Activated T-cell treated with anti-CD3 and anti-CD28 coated beads for 1 hour (primary cell): ENCODE measurements at places on chromosomes 11 and 22.

DNA sequence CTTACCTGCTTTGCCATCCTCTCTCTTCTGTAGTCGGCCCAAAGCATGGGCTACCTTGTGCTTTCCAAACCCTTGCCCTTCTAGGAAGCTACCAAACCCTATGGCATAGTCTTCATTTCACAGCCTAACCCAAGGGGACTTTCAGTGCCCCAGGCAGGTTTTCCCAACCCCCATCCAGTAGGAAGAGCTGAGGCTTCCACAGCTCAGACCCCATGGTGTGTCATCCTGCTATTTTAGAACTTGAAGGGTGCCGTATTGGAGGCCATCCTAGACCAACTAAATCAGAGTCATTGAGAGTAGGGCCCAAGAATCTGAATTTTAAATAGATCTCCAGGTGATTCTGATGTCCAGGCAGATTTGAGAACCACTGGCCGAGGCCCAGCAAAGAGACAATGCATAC is 31.9 kb upstream of the TUB start:
- DNase-seq: no peak

GRCh38 chr11:1487091-1487850 is 692 bp upstream of the MOB2 start:
- no peak for DNase-seq

DNA sequence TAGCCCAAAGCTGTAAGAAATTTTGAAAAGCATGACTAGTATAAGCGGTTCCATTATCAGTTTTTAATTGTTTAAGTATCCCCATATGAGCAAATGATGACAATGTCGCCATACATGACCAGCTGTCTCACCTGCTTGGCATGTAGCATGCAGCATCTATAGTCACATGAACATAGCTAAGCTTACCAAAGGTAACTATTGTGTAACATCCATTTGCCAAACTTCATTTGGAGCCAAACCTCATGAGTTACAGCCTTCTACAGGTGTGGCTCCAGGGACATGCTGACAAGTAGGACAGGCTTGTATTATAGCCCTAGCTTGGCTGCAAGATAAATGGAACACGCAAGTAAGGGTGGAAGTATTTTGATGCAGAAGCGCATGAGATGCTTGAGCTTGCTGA is 30.4 kb downstream of the OR10A6 start:
- no peak for DNase-seq

- no peak for DNase-seq
These were observed 206.3 kb upstream of the BLID start for GRCh38 chr11:122322329-122322728.

GRCh38 chr22:47173535-47174021 is 411.1 kb downstream of the TBC1D22A start:
- no peak for DNase-seq

GRCh38 chr11:76863196-76863777 is 2.6 kb downstream of the ACER3 start:
- DNase-seq: no peak

DNA sequence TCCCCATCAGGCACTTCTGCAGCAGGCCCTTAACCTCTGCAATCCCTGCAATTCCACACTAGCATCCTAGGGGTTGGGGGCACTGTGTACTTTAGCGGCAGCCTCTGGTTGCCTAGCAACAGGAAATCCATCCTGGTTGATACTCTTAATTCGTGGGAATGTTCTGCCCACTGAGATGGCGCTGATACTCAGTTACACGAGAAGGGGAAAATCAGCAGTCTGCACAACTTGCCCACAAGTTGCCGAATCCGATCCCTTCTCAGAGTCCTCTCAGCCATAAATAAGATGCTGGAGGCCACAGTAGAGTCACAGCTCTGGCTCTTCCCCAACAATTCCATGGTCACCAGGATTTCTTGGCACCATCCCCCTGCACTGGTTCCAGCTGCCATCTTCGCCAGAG is 57.6 kb upstream of the CRYBB3 start:
- no peak for DNase-seq

- no peak for DNase-seq
These were observed 438.3 kb downstream of the RAB38 start for GRCh38 chr11:87736928-87737327.

- no peak for DNase-seq
These were observed 45.3 kb upstream of the CD82 start for GRCh38 chr11:44519989-44520737.

DNA sequence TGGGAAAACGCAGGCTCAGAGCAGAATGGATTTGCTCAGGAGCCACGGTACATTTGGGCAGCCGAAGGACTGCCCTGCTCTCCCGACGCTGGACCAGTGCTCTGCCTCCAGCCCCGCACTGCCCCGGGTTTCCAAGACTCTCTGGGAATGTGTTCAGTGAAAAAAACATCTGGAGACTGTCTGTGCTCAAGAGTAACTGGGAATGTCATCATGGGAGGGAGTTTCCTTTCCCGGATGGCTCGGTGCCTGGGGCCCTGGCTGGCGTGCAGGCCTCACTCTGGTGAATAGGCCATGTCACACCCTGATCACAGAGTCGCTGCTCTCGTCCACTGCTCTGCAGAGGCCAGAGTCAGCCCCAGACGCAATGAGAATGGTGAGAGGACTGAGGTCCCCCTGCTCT is 9.8 kb upstream of the APOL6 start:
- DNase-seq: no peak

DNA sequence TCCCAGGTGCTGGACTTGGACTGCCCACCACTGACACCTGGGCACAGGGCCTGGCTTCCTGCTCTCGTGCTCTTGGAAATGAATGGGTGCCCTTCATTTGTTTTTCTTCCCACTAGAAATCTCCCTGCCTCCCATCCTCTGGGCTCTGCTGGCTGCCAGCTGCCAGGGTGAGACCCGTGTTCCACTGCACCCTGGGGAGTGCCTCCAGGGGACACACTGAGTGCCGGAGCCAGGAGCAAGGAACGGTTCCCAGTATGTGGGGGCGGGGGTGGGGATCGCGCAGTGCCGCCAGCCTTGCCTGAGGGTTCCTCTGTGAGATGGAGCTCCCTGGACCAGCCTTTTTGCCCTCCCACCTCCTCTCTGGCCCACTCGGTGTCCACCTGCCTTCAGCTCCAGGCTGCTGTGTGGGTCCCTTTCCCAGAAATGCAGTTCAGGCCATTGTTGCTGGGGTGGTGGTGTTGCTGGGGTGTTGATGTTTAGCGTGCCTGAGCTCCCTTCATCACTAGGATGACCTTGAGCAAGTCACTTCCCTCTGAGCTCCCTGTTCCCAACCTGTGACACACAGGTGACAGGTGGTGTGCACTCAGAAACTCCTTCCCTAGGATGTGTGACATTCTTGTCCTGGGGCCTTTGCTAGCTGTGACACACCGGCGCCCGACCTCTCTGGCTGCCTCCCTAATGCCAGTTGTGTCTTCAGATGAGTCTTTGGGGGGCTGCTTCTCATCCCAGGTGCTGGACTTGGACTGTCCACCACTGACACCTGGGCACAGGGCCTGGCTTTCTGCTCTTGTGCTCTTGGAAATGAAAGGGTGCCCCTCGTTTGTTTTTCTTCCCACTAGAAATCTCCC is 72.1 kb downstream of the MED15 start:
- DNase-seq: no peak

- no peak for DNase-seq
These were observed 437.0 kb downstream of the TBC1D22A start for GRCh38 chr22:47199261-47199978.

DNA sequence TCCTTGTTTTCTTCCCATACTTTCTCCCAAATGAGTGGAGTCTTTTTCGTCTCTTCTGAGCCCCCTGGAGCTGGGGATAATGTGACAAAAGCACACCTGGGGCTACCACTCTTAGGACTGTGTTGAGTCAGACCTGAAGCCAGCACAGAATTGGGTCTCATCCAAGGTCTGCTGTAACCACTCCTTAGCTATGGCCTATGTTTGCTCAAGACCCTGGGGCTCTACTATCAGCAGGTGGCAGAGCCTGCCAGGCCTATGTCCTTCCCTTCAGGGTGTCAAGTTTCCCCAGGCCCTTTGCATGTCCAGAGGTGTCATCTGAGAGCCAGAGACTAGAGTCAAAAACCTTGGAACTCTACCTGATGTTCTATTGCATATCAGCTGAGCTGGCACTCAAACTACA is 335.7 kb downstream of the DDX10 start:
- no peak for DNase-seq

DNA sequence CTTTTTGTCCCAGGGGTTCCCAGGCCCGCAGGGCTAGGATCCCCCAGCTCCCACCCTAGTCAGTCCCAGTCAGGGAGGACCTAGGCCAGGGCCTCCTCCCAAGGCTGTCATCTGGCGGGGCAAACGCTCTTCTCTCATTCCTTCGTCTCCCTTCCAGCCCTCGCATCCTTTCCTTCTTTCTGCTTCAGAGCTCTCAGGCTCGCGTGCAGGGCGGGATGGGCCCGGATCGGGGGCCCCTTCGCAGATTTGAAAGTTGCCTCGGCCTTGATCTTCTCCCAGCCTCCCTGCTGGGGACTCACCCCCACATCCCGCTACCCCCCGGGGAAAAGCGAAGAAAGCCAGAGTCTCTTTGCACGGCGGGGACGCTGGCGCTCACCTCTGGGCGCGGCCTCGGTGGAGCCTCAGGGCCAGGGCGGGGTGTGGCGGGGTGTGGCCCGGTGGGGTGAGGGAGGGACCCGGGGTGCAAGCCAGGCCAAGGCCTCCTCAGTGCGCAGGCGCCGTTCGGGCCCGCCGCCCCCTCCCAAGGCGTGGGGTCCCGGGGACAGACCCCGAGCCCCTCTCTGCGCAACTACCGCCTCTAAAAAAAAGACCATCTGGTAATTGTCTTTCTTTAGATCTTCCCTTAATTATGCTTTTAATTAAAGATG is 14.8 kb upstream of the PAX6 start:
- DNase-seq: no peak

GRCh38 chr22:32528316-32528715 is 53.7 kb downstream of the FBXO7 start:
- DNase-seq: no peak

DNA sequence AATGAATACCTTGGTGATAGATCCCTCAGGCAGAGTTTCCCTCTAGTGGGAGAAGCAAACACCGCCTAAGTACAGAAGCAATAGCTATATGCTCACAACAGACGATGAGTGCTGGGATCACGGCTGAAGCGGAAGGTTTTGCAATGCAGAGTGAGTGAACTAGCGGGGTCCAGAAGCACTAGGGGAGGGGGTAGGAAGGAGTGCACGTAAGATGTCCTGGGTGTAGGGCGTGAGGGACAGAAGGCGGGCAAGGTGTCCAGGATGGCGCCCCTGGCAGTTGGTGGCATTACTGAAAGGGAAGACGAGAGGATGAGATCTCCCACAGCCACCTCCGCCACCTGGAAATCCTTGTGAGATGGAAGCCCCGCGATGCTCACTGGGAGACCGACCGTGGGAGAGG is 81.0 kb downstream of the ETS1 start:
- no peak for DNase-seq

DNA sequence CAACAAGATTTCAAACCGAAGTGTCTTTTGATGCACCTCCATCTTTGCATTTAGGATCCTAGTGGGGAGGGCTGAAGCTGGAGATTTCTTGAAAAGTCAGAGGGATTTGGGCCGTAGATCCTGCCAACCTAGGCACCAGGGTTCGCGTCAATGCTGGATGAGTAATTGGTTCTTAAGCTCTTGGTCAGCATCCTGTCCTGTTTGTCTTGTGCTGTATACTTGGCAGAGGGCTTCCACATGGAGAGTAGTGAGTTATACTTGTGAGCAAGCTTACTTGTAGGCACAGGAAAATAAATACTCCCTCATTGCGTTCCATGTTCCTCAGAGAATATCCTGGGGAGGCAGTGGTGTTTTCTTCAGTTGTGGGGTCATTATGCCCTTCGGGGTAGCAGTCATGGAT is 12.6 kb downstream of the INSC start:
- no peak for DNase-seq

DNA sequence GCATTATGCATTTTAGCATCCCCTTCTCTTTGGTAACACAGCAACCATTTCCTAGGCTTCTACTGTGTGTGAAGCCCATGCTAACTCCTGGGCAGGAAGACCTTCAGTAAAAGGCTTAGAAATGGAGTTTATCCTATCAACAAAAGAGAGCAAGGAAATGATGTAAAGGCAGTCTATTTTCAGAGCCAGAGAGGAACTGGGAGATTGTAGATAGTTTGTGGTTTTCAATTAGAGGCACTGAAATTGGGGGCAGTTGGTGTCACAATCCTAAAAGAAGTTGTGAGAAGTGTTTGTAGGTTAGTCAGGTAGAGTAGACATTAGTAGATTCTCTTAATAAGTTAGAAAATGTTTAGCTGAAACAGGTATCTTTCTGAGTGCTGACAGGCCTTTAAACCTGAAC is 7.1 kb downstream of the ACAD8 start:
- no peak for DNase-seq

DNA sequence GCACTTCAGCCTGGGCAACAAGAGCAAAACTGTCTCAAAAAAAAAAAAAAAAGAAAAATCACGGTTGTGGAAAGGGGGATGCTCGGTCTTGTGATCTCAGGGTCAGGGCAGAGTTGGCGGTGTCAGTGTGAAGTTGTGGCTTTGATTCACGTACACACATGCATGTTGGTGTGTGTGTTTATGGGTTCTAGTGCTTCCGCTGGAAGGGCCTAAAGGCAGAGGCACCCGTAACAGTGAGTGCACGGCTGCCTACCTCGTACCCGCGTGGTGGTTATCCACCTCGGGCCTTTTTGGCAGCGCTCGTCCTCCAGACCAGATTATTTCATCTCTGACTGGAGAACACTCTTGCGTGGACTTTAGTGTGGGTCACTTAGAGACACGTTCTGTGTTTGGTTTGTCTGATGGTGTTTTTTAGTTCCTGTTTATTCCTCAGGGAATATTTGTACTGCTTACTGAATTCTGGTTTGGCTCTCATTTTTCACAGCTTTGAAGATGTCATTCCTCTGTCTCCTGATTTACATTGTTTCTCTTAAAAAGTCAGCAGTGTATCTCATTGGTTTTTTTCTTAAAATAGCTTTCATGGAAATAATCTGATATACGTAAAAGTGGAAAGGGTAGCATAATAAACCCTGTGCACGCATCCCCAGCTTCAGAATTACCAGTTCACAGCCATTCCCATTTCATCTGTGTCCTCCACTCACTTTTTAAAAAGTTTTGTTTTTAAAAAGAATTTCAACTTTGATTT is 15.6 kb downstream of the ZBED4 start:
- no peak for DNase-seq

- DNase-seq: no peak
These were observed 109.0 kb downstream of the SIK3 start for GRCh38 chr11:116989184-116989583.

GRCh38 chr11:119450590-119451326 is 27.8 kb upstream of the THY1 start:
- no peak for DNase-seq

- DNase-seq: no peak
These were observed 955.2 kb downstream of the JRKL start for GRCh38 chr11:97345032-97345431.

DNA sequence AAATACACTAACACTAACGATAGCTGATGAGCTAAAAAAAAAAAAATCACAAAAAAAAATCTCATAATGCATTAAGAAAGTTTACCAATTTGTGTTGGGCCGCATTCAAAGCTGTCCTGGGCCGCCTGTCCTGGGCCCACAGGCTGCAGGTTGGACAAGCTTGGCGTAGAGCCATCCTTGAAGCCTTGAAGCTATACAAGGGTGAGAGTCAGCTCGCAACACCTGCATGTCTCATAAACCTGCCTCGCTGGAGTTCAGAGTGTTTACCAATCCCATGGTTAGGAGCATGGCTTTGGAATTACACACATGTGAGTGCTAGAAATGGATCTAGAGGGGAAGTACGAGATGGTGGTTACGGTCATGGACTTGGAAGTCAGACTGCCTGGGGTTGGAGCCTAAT is 453.7 kb downstream of the INSC start:
- DNase-seq: no peak
